ENCODE measurements at places on chromosomes 4 and X. TPM values are rescaled to one million over a fixed set of nuclear protein-coding genes. Genes with fewer than 3 reads are reported as not detected.

Gene SATL1
- total RNA-seq: not detected

Gene PAGE4
- not detected for total RNA-seq

Gene PAGE5
- total RNA-seq: not detected

Gene FRMPD4
- 0.18 TPM for total RNA-seq

Gene MTTP
- under 0.01 TPM for total RNA-seq

Gene EXOSC9
- 27.1 TPM for total RNA-seq

Gene NXF2
- not detected for total RNA-seq

Gene MAGEC1
- not detected for total RNA-seq

Gene SHROOM2
- total RNA-seq: 11.9 TPM

Measured in myometrial cell (primary cell).